NCI-H1436 treated with DMSO at 0.1 percent for 48 hours (cell line): ENCODE measurements at places on chromosomes 11 and 22.

DNA sequence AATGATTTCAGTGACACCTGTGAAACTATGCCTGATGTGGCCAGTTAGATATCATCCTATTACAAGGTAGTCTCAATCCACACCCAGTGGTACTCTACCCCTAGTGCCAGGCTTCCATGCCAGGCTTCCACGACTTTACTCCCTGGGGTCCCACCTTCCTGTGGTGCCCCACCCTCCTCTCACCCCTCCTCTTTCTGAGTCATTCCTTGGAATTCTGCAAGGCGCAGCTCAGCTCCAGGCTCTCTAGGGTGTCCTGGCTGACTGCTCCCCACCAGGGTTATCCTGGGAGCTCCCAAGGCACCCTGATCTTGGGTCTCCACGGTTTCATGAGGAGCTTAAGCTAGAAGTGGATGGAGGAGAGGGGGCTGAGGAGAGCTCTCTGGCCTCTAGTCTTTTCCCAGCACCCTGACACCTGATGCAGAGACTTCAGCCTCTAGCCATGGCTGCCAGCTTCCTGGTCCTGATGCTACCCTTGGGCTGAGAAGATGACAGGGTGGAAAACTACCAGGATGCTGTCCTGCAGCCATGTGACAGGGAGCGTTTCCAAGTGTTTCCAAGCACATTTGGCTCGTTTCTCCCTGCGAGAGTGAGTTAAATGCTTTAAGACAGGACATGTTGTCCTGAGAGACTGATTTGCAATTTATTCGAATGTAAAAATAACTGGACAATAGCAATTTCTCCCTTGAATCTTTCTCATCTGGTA lies 1461.2 kb downstream of the TBC1D22A start:
- DNase-seq, result no peak

DNA sequence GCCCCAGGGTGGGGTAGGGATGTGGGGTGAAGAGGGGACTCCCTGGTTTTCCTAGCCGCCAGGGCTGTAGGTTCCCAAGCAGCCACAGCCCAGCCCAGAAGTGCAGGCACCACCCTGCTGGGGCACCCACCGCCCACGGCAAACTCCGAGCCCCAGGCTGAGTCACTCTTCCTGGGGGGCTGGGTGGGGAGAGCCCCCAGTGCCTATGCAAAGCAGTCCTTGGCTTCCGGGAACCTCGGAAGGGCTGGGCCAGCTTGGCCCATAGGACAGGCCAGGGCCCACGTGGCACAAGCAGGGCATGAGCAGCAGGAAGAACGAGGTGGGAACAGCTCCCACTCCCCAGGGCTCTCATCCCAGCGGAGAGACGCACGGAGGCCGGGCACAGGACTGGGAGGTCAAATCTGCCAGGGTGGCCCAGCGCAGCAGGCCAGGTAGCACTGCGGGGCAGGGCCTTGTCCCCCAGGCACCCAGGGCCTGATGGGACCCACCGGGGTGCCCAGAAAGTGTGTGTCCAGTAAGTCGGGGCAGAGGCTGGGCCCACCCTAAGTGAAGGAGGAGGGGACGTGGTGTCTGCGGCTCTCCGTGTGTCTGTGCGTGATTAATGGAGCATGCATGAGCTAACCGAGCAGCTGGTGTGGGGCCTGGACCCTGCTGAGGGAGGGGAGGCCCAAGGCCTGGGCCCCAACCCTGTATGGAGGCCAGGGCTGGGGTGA lies 4.6 kb upstream of the IL17REL start:
- DNase-seq, result no peak

GRCh38 chr22:29798801-29799200 lies 31.6 kb downstream of the UQCR10 start:
- no peak for DNase-seq

- DNase-seq, result no peak
These were observed 11.2 kb downstream of the CCS start for GRCh38 chr11:66604155-66604554.

DNA sequence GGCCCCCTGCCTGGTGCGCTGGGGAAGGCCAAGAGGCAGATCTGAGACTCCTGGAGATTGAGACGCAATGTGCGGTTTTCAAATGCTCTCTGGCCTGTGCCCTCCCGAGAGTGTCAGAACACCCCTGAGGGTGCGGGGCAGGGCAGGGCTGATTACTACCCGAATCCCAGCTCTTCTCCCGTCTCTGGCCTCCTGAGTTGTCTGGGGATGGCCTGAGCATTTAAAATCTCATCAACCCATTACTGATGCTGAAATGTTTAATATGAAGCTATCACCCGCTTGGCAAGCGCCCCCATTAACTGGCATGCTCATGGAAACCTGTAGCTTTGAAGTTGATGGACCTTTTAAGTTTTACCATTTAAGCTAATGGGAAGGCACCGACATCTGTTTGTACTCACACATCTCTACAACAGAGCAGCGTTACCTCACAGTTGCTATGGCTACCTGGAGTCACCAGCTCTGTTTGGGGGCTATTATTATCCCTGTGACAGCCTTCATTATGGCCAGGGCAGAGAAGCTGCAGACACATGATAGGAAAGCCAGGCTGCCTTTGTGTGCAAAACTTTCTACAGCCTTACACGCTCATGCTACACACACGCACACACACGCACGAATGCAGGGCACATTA lies 3.6 kb upstream of the MB start:
- DNase-seq, result peak; percentile 30

- no peak for DNase-seq
These were observed 206.5 kb upstream of the PDGFD start for GRCh38 chr11:104370478-104370877.
